ENCODE measurements at places on chromosomes 5 and 9.

DNA sequence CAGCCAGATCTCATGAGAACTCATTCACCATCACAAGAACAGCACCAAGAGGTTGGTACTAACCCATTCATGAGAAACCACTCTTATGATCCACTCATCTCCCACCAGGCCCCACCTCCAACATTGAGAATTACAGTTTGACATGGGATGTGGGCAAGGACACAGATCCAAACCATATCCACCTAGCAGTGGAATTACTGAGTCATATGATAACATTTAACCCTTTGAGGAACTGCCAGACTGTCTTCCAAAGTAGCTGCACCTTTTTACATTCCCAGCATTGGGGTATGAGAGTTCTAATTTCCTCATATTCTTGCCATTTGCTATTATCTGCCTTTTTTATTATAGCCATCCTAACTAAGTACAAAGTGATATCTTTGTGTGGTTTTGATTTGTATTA is 51.9 kb downstream of the CTNNA1 start:
- no peak overlapping the region for H3K4me3 ChIP-seq
- H3K27ac ChIP-seq = no peak overlapping the region
- peaks cover 3% of the 10 kb centered on the region for H3K4me1 ChIP-seq
- no peaks in the 10 kb centered on the region for H3K27me3 ChIP-seq

DNA sequence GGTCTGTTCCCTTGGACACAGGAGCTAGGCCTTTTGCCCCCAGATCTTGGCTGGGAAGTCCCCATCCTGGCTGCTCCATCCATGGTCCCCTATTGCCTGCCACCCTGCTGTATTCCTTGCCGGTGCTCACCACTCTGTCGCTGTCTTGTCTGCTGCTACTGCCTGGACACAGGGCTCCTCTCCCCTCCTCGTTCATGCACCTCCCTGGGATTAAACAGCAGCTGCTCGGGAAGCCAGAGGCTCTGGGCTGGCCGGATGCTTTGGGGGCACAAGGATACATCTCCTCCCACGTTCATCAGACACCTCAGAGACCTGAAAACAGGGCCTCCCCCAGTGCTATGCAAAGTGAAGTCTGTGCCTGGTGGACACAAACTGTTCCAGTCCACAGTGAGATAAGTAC is 110.4 kb downstream of the ZNF354C start:
- H3K4me1 ChIP-seq = no peaks in the 10 kb centered on the region
- no peak for DNase-seq
- H3K27me3 ChIP-seq = peaks cover 3% of the 10 kb centered on the region
- H3K36me3 ChIP-seq = no peaks in the 10 kb centered on the region

DNA sequence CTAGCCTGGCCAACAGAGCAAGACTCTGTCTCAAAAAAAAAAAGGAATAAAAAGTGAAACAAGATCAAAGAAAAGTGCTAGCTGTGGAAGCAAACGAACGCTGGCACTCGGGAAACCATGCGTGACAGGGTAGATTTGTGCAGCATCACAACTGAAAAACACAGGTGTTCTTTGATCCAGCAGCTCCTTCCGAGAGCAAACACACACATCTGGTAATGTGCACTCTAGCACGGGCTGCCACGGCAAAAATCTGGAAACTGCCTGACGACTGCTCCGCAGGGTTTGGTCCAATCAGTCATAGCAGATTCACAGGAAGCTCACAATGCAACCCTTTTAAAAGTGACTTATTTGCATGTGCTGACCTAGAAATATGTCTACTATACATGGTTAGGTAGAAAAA is 80.0 kb downstream of the SYK start:
- H3K4me3 ChIP-seq = no peak overlapping the region
- no peaks in the 10 kb centered on the region for H3K4me1 ChIP-seq
- no peaks in the 10 kb centered on the region for H3K36me3 ChIP-seq
- DNase-seq = no peak
- H3K27ac ChIP-seq = no peak overlapping the region

DNA sequence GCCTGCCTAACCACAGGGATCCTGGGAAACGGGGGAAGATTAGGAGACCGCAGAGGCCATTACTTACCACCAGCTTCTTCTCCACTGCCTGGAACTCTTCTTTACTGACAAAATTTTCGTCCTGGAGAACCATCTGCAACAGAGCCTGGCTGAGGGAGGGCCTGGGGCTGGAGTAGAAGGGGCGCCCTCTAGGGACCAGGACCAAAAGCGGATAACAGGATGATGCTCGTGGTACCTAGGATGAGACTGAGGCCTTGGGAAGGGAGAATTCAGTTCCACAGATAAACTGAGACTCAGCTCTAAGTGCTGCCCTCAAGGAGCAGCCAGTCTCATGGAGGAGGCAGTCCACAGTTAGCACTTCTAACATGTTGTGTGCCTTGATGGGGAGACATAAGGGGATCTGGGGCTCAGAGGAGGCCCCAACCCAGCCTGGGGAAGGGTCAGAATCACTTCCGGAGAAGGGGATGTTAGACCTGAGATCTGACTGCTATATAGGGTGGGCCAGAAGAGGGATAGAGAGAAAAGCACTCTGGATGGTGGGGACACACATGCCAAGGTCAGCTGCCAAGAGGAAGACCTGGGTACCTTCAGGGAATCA is 1.2 kb downstream of the SPATA24 start:
- peaks cover 10% of the 10 kb centered on the region for H3K36me3 ChIP-seq
- H3K27ac ChIP-seq = peak overlapping the region; percentile 100
- H3K4me1 ChIP-seq = peaks cover 36% of the 10 kb centered on the region

- no peak overlapping the region for H3K27ac ChIP-seq
- DNase-seq = no peak
- no peaks in the 10 kb centered on the region for H3K36me3 ChIP-seq
- no peak overlapping the region for H3K4me3 ChIP-seq
- H3K4me1 ChIP-seq = no peaks in the 10 kb centered on the region
- H3K27me3 ChIP-seq = no peaks in the 10 kb centered on the region
Measured at GRCh38 chr5:116702776-116703175, 128.2 kb upstream of the SEMA6A start.

- H3K27ac ChIP-seq = no peak overlapping the region
- H3K36me3 ChIP-seq = no peaks in the 10 kb centered on the region
- H3K4me1 ChIP-seq = no peaks in the 10 kb centered on the region
Measured at GRCh38 chr5:113205323-113205722, 228.7 kb downstream of the DCP2 start.

DNA sequence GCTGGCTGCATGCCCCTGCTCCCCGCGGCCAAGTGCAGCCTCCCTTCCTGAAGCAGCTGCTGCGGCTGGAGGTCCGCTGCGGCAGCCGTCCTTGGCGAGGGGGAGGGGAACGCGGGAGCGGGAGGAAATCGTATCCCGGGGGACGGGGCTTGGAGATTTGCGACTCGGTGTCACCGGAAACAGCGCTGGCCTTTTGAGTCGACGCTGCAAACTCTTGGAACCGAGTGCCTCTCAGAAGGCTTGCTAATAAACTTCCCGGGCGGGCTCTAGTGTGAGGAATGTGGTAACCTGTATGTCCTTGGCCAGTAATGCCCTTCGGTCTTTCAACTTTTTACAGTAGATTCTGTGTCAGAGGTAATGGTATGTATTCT is 82.7 kb downstream of the PTPDC1 start:
- no peak for DNase-seq
- no peaks in the 10 kb centered on the region for H3K27me3 ChIP-seq
- peak overlapping the region; percentile 94 for H3K27ac ChIP-seq
- peaks cover 44% of the 10 kb centered on the region for H3K4me1 ChIP-seq
- H3K4me3 ChIP-seq = peak overlapping the region; percentile 91
- H3K36me3 ChIP-seq = peaks cover 18% of the 10 kb centered on the region

DNA sequence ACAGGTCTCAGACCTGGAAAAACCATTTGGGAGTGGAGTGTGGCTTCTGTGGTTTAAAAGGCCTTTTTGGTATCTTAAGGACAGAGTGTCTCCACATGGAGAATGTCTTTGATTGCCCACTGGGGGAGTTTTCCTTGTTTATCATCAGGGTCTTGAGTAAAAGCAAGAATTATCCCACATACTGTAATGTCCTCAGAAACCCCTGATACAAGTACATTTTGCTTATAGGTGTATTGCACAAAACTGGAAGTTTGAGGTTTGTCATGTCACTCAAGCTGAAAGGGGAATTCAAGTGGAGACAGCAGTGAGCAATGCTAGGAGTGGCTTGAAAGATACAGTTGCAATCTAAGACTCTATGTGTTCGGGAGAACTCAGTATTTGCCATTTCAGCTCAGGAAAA is 62.7 kb upstream of the GRAMD2B start:
- no peak overlapping the region for H3K27ac ChIP-seq
- DNase-seq = no peak
- H3K27me3 ChIP-seq = peaks cover 2% of the 10 kb centered on the region
- no peak overlapping the region for H3K4me3 ChIP-seq
- no peaks in the 10 kb centered on the region for H3K36me3 ChIP-seq

DNA sequence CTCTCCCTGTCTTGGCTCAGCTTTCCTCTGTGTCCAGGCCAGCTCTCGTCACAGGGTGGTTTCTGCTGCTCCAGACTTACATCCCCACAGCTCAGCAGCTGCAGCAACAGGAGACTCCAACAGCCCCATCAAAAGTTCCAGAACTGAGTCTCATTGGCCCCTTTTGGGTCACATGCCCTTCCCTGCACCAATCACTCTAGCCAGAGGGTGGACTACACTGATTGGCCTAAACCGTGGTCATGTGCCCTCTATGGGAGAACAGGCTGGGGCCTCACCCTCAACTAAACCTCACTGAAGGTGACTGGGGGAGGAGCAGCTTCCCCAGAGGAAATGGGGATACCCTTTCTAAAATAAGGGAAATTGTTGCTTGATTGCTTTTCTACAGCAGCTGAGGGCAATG is 44.4 kb upstream of the CPLX2 start:
- no peak overlapping the region for H3K27ac ChIP-seq
- no peak for DNase-seq
- H3K27me3 ChIP-seq = no peaks in the 10 kb centered on the region
- H3K4me1 ChIP-seq = peaks cover 7% of the 10 kb centered on the region
- H3K4me3 ChIP-seq = no peak overlapping the region

GRCh38 chr5:7576023-7576715 is 180.2 kb downstream of the ADCY2 start:
- H3K4me1 ChIP-seq = no peaks in the 10 kb centered on the region
- H3K36me3 ChIP-seq = no peaks in the 10 kb centered on the region
- H3K27me3 ChIP-seq = no peaks in the 10 kb centered on the region
- H3K4me3 ChIP-seq = no peak overlapping the region

DNA sequence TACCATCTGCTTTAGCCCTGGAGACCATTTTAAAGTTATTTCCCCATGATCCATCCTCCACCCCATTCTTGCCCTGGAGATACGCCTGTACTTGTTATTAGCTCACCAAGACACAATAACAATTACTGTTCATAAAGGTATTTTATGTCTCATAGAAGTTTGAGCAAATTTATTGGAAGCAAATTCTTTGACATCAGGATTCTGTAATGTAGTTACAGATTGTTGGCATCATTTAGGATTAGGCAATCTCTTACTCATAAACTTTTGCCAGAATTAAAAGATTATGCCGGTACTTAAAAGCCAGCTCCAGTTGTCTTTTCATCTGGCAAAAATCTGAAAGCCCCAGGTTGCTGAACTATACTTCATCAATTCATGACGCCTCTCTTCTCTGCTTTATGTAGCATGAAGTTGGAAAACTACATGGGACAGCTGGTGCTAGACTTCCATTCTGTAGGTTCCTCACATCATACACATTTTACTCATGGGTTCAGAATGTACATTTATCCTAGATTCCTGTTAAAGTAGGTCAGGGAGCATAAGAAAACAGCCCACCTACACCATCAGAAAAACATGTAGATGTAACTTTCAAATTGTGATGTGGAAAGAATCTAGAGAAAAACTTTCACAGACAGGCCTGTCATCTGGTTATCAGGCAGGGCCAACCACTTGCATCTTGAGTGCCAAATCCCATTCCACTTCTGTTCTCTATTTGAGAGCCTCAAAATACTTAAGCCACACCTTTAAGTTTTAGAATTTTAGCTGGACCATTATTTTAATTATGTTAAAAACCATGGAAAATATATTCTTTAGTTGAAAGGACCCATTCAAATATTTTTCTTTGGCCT is 14.0 kb downstream of the ATP10B start:
- no peaks in the 10 kb centered on the region for H3K4me1 ChIP-seq
- no peak overlapping the region for H3K27ac ChIP-seq
- H3K36me3 ChIP-seq = no peaks in the 10 kb centered on the region

GRCh38 chr9:93218671-93219420 is 34.9 kb downstream of the WNK2 start:
- no peak overlapping the region for H3K4me3 ChIP-seq
- no peak for DNase-seq
- no peak overlapping the region for H3K27ac ChIP-seq
- H3K27me3 ChIP-seq = no peaks in the 10 kb centered on the region

Measured in T-helper 2 cell treated with Interferon-gamma antibody and Interleukin-4, amounts not matched to agents 5 μg/mL and 100 μg/mL, for 36 hours (primary cell).